NCI-H2029 (cell line): ENCODE measurements at places on chromosomes 11 and 22.

DNA sequence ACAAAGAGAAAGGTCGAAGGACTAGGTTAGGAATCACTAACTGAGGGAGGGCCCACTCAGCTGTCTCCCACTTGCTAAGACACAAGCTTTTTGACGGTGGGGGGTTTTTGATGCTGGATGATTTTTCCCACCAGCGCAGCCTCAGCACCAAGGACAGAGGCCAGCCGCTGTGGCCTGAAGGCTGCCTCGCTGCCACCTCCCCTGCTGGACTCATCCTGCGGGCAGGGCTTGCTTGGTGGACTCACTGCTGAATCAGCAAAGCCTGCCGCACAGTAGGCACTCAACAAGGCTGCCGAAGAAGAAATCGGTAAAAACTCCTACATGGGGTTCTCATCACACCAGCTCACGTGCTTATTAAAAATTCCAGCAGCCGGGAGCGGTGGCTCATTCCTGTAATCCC lies 2.6 kb downstream of the ALG12 start:
- no peak for DNase-seq

DNA sequence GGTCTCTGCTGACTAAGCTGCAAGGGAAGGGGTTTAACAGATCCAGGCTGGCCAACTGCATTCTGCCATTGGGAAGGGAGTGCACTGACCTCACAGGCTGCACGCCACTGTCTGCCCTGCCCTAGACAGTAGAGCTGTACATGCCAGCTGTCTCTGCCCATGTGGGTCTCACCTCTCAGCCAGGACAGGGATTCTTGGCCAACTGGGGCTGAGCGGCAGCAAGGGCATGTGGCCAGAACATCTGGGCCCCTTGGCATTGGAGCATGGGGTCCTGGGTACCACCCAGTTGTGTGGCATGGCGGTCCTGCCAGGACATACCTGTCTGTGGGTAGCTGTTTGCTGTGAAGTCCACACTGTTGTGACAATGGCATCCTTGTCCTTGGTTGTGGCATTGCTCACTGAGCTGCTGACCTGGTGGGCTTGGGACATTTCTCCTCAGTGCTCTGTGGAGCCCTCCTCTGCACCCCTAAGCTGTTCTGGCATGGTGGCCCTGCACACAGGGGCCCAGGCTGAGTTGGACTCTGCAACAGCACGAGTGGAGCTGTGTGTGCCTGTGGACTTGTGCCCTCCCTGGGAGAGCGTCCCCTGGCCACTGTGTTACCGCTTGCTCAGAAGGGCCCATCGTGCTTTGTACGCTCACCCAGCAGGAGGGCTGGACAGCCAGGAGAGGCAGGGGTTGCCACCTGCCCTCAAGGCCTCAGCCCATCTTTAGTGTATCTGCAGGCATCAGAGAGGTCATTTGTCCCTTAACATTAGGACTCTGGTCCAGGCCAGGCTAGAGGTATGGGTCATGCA lies 46.7 kb downstream of the MED15 start:
- no peak for DNase-seq

GRCh38 chr22:23401111-23401909 lies 178.8 kb downstream of the IGLL1 start:
- DNase-seq: no peak

GRCh38 chr11:5196731-5197130 lies 3.8 kb downstream of the OR51V1 start:
- no peak for DNase-seq

DNA sequence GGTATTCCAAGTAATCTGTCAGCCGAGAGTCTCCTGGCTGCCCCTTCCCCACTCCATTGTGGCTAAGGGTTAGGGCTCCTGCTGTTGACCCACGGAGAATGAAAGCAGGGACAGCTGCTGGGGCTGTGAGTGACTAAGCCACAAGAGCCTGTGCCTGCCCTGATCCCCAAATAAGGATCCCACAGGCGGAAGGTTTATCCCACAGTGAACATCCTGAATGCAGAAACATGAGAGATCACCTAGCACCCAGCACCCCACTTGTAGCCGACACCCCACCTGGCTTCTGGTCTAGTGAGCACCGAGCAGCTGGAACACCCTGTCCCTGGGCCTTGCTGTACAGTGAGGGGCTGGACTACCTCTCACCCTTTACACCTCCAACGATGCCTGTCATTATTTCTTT lies 117.7 kb upstream of the LMO1 start:
- DNase-seq: no peak

GRCh38 chr11:44906649-44907048 lies 44.0 kb downstream of the TP53I11 start:
- no peak for DNase-seq

- peak; percentile 81 for DNase-seq
Measured at GRCh38 chr11:112280268-112281126, 19.8 kb upstream of the PLET1 start.

GRCh38 chr11:127972816-127973215 lies 614.5 kb downstream of the ETS1 start:
- no peak for DNase-seq

GRCh38 chr22:47201186-47201995 lies 438.9 kb downstream of the TBC1D22A start:
- no peak for DNase-seq

DNA sequence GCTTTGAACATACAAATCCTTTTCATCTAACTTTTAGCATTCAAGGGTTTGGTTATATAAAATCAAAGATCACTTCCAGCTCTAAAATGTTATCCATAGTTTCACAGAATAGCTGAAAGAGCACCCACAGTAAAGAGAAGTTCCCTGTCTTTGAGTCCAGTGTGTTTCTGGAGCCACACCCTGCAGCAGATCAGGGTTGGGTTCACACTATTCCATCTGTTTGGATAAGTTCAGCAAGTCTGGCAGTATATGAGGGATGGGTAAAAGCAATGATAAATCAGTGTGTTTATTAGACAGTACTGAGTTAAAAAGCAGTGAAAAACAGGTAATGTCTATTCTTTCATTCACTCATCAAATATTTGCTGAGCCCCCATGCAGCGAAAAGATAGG lies 135.8 kb upstream of the PITPNB start:
- DNase-seq: no peak

DNA sequence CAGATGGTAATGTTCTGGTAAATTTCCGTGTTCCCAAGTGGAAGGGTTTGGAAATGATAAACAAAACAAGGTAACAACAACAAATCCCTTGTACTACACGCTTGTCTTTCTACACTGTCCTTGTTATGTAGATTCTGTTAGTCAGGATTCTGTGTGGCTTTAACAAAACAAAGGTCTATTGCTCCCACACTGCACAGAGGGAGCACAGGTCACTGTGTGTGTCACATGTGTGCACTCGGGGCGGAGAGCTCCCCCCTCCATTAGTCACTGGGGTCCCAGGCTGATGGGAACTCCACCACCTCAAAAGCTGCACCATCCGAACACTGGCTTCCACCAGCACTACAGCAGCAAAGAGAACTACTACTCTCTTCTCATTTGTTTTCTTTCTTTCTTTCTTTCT lies 227.9 kb downstream of the NTM start:
- no peak for DNase-seq

DNA sequence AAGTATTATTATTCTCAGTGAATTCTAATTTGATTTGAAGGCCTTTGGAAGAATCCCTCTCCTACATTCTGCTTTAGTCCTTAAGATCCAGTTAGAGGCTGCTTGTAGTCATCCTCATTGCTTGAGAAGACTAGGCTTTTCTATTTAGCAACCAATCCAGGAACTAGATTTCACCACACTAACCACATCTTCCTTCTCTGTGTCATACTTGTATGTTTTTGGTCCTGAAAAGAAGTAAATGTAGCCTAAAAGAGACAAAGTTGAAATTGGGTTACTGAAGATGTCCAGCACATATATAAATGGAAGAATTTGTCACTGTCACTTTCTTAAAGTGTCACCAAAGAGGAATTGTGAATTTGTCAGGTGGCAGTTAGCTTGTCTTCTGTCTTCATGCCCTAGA lies 46.6 kb upstream of the MMP7 start:
- DNase-seq: no peak

- DNase-seq: no peak
Measured at GRCh38 chr11:69841170-69841858, 22.1 kb upstream of the FGF3 start.

- no peak for DNase-seq
Measured at GRCh38 chr11:356610-357009, 12.7 kb upstream of the B4GALNT4 start.

DNA sequence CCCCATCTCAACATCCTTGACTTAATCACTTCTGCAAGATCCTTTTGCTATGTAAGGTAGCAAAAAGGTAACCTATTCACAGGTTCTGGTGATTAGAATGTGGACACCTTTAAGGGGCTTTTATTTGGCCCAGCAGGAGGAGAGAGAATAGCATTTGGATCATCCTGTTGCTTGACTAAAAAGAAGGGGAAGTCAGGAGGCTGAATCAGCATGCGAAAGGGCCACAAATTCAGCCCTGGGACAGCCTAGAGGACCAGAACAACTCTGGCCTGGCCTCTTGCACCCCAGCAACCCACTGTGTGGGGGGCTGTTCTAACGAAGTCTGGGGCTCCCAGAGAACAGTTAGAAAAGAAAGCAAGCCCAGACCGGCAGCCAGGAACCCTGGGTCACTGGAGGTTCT lies 3.2 kb upstream of the HMOX1 start:
- DNase-seq: no peak

GRCh38 chr11:121494355-121495099 lies 41.8 kb upstream of the SORL1-AS1 start:
- no peak for DNase-seq

DNA sequence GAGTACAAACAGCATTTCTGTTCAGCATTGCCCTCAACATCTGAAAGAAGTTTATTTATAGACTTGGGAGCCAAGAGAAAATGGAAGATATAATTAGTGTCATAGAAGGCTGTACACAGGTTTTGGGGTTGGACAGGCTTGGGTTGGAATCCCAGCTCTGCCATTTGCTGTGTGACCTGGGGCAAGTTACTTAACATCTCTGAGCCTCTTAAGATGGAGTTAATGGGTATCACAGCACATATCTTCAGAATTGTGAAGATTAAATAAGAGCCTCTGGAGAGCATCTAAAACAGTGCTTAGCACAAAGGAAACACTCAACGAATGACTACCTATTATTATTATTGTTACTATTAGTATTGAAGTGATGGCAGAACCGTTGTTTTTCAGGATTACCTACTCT lies 12.1 kb downstream of the CACNG2 start:
- no peak for DNase-seq

DNA sequence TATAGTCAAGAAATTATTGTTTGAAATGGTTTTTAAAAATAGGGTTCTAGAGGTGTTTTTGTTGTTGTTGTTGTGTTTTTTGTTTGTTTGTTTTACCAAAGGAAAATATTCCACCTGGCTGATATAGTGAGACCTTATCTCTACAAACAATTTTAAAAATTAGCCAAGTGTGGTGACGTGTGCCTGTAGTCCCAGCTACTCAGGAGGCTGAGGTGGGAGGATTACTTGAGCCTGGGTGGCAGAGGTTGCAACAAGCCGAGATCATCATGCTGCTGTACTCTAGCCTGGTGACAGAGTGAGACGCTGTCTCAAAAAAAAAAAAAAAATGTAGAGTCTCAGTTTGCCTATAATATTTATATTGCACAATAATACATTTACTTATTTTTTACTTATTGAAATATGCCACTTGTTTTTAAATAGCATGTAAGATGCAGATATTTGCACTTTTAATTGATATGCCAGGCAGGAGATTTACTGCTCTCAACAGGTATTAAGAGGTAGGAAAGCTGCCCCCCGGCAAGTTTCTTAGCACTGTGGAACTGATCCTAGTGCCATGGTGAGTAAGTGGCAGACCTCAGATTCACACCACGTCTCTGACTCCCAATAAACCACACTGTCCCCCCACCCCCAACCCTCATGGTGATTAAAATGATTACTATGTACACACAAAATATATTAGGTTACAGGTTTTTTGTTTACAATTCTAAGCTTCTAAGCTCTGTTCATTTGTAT lies 157.4 kb downstream of the TEAD1 start:
- DNase-seq: no peak

- DNase-seq: no peak
Measured at GRCh38 chr22:49037701-49038245, 789.9 kb downstream of the BRD1 start.

- DNase-seq: no peak
Measured at GRCh38 chr11:100543386-100543785, 143.7 kb upstream of the ARHGAP42 start.

DNA sequence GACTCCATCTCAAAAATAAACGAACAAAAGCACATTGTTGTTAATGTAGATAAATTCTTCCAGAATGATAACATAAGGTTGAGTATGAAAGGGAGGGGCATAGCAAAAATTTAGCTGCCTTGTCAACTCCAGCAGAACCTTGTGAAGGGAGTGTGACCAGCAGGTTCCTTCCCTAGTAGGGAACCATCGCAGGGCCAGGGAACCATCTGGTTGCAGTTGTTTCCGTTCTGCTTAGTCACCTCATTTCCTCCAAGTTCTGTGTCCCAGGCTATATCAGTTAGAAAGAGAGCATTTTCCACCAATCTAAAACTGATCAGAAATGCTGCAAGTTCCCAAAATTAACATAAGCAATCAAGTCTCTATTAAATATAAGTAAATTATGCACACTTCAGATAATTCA lies 126.7 kb upstream of the BLID start:
- no peak for DNase-seq

DNA sequence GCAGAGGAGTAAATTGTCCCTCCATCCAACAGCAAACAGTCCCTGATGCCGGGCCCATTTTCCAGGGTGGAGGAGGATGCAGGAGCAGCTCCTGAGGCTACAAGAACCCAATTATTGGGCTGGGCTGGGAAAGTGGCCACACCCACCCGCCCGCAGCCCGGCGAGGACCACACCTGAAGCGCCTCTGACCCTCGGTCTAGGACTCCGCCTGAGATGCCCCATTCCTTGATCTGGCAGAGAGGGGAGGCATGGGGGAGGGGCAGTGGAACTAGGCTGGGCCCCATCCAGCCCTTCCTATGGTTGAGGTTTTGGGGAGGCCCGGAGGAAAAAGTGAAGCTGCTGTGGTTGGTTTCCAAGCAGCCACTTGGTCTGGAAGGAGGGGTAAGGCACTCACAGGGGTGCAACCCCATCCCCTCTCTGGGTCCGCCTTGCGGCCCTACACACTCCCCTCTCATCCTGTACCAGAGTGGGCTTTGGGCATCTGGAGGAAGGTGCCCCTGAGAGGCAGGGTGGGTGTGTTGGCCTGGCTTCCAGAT lies 2.4 kb upstream of the LGALS1 start:
- no peak for DNase-seq

DNA sequence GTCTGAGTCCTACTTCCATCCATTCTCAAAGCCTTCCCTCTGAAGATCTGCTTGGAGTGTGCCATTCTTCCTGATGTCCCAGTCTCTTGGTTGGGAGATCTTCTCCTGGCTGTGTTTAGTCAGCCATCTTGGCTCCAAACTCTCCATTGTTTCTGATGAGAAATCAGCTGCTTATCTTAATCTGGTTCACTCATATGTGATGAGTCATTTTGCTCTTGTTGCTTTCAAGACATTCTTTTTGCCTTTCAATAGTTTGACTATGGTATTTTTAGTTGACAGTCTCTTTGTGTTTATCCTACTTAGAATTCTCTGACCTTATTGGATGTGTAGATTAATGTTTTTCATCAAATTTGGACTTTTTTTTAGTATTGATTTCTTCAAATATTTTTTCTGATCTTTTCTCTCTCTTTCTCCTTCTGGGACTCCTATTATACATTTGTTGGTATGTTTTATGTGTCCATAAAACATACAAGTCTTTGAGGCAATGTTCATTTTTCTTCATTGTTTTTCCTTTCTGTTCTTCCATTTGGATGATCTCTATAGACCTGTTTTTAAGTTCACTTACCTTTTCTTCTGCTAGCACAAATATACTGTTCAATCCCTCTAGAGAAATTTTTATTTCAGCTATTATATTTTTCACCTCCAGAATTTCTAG lies 77.2 kb upstream of the CLPB start:
- no peak for DNase-seq
